ENCODE measurements at places on chromosomes 4 and X.

DNA sequence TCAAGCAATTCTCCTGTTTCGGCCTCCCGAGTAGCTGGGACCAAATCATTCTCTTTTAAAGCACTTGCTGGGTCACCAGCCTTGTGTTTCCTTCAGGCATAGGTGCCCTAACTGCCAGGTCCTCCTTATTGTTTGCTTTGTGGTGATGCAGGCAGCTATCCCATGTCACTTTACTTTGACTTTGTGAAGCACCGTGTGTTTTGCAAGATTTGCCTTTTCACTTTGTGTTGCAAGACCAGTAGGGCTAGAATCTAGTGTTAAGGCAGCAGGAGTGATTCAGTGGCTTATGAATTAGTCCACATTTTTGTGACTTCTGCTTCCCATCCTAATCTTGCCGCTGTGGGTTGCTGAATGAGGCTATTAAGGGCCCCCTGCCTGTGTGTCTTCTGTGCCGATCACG is 20.2 kb downstream of the SYAP1 start:
- DNase-seq: no peak

GRCh38 chr4:55635741-55636655 is at the start of gene NMU:
Gene NMU (minus strand): TSS chr4:55636298. CDS start chr4:55636192, 106 bp downstream.
- DNase-seq: no peak

GRCh38 chr4:125727931-125728330 is 413.2 kb downstream of the FAT4 start:
- no peak for DNase-seq

DNA sequence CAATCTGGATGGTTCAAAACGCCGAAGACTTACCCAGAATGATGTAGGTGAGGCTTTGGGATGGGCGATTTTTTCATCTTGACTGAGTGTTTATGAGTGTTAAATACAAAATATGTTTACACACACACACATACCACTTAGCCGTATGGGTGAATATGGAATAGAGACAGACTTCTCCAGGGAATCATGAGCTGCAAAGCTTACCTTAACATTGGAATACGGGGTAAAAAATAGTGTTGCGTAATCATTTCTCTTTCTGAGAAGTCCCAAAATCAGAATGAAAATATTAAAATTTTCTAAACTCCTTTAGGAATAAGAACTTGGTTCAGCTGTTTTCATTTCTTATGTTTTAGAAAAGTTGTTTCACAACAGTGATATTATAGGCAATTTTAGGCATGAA is 63.5 kb downstream of the EGF start:
- no peak for DNase-seq

DNA sequence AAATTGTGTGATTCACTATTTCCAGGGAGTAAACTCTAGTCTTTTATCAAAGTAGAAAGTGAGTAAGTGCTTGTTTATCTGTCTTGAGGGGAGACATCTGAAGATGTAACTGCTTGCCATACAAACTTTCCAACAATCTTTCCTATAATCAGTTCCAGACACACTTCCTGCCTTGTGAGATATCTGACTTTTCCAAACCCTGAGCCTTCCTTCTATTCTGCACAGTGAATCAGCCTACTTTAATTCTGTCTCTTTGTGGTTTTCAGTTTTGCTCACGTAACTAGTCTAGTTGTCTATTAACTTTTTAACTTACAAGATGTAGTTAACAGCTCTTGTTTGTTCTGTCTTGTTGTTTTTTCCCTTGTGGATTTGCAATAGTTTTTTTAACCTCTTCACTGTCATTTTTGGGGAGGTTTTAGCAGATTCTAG is 947.8 kb downstream of the C4orf33 start:
- no peak for DNase-seq

GRCh38 chr4:158016511-158016910 is 156.3 kb downstream of the GASK1B start:
- DNase-seq: no peak

DNA sequence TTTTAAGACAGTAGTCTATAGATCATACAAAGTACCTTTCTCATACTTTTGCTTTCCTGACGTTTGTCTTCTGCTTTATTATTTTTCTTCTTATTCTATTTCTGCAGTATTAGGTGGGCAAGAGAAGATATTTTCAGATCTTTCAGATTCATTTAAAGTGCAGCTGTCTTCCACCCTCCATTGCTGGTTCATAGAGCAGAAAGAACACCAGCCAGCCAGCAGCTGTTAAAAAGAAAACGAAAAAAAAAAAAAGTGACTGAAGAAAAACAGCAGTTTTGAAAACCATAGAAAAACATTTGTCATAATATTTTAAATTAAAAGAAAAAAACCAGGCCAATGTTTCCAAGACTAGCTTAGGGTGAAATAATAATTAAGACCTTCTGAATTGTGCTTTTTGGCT is 42.9 kb downstream of the SMAD1 start:
- DNase-seq: no peak

DNA sequence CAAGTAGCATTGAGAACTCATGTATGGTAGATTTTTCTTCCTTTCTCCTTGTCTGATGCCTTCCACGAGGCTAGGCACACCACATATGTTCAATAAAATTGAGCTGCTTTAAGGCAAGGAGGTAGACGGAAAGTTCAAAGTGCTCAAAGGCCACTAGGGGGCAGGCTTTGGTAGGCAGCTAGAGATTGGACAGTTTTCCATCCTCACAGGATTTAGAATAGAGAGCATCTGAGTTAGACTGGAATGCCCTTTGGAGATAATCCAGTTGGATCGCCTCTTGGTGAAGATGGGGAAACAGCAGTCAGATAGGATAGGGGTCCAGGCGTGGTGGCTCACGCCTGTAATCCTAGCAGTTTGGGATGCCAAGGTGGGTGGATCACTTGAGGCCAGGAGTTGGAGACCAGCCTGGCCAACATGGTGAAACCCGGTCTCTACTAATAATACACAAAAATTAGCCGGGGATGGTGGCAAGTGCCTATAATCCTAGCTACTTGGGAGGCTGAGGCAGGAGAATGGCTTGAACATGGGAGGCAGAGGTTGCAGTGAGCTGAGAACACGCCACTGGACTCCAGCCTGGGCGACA is 30.4 kb downstream of the ELF4 start:
- peak; percentile 75 for DNase-seq

- DNase-seq: no peak
Measured at GRCh38 chrX:13697455-13697854, 8.5 kb downstream of the RAB9A start.

DNA sequence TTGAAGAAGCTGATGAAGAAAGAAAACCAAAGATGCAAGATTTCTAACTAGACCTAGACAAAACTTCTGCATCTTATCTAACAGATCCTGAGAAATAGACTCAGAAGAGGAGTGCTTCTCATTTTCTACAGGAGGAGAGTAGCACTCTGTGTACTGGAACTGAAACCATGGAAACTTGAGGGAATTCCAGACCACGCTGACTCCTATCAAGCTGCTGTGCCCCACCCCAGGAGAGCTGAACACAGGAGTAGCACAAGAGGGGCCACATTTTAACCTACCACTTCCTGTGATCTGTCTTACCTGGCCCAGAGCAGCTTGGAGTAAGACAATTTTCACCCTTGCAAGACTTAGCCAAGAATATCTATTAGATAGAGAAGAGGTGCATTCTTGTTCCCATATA is 248.9 kb downstream of the SCFD2 start:
- DNase-seq: no peak

GRCh38 chrX:70436343-70436742 is 8.3 kb upstream of the DLG3 start:
- no peak for DNase-seq

GRCh38 chrX:132584936-132585335 is 96.1 kb upstream of the MBNL3 start:
- no peak for DNase-seq

DNA sequence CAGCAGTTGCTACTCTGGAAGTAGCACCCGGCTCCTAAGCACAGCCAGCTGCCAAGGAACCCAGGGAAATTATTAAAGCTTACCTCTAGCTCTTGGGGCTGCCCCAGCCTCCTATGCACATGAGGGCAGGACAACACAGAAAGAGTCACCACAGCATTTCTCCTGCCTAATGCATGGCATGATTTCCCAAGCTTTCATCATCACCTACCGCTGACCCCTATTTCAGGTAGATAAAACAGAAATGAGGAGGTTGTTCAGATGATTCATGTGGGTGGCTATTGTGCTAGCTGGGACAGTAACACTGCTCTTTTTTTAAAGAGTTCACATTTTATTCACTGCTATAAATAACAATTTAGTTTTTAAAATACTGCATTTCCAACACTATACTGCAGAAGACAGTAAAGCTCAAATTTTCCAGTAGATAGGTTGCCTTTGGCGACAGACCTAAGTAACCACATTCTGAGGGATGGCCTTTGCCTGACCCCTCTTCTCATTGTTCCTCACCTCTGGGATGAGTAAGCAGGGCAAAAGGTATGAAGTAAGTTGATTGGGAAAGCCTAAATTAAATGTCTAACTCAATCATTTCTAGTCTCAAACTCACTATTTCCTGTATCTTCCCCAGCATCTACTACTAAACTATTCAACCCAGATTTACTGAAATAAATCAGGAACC is 16.7 kb downstream of the CASK start:
- DNase-seq: no peak

- DNase-seq: no peak
Measured at GRCh38 chrX:15143825-15144121, 126.1 kb downstream of the ASB9 start.

DNA sequence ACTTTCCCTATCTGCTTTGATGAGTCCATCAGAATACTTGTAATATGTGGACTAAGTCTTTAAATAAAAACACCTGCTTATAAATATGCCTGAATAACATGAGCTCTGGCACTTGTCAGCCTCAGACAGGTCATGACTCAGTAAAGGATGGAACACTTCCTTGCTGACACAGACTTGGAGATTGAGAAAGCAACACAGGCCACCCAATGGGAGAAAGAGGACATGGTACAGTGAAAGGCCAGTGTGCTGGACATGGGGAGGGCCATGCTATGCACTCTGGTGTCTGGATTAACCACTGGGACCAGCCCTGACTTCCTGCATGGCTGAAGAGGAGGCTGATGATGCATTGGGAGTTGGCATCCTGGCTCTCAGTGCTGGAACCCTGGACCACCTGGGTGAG is 149.5 kb downstream of the DHRSX start:
- DNase-seq: no peak

GRCh38 chr4:150090836-150091235 is 12.6 kb downstream of the DCLK2 start:
- no peak for DNase-seq

DNA sequence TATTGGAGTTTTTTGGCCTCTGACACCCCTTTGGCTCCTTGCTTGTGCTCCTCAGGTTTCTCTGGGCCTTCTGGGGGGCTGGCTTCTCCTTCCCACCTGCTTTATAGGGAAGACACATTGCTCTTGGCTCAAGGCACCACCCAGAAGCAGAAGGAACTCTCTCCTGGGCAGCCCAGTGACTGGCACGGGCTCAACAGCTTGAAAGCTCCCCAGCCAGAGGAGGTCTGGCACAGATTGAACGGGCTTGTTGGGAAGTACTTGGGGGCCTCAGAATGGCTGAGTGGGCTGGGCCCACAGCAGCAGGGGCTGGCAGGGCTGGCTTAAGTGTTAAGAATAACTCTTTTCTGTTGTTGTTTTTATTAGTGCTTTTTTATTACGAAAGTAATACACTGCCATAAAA is 11.2 kb upstream of the ZNF185 start:
- no peak for DNase-seq

DNA sequence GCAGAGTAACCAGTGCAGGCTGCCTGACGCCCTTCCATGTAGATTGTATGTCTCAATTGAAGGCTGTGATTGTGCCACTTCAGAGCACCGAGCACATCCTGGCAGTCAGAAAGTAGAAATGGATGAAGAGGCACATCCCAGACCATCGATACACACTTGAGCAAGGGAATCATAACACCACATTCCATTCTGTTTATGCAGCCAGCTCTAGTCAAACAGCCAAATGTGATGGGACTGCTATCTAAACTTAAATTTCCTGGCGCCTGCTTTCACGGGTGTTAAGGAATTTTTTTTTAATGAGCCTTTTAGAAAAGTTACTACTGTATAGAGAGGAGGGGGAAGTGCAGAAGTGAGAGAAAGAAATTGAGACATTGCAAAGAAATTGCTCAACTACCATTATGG is 84.4 kb downstream of the PPARGC1A start:
- no peak for DNase-seq

DNA sequence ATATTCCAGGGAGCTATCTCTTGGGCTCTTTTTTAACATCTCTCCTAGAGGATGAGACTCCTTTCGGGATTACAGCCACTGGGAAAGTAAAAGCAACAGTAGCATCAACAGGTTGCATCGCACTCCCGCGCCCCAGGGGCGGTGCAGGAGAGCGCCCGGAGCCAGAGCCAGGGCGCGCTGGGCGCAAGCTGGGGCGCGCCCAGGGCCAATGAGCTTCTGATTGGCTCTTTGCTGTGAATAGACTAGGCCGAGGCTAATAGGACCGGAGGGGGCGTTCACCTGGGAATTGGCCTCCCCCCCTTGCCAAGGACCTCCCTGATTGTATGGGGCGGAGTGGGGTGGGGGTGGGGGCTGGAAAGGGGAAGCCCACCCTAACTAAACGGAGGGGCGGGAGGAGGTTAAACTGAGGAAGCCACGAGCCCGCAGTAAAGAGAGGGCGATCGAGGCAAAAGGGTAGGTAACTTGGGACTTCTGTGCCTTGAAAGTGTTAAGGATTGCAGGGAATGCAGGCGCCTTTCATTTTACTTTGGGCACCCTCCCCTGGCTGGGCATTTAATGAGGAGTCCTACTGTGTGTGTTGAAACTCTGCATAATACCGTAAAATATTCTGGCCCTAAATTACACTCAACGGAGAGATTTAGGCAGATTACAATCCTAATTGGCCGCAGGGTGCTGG is 1.1 kb upstream of the ATOH1 start:
- no peak for DNase-seq
